ENCODE measurements at places on chromosomes 6 and 20.

DNA sequence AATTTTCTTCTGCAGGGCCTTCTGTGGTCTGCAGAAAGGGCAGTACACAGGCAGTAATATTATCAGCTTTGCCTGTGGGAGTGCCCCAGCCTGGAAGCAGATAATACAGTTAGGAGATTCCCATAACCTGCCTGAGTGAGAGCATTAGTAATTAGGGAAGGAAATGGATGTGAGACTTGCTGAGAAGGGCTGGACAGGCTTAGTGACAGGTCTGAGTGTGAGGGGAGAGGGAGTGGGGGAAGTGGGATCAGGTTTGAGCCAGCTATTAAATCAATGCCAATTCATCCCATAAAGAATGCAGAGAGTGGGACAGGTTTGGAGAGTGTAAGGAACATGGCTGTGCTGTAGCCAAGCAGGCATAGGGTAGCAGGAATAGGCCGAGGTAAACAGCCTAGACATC, 10.1 kb upstream of the CFAP206 start:
- H3K27ac ChIP-seq, result no peak overlapping the region
- no peaks in the 10 kb centered on the region for H3K36me3 ChIP-seq
- DNase-seq, result no peak
- no peak overlapping the region for H3K4me3 ChIP-seq

DNA sequence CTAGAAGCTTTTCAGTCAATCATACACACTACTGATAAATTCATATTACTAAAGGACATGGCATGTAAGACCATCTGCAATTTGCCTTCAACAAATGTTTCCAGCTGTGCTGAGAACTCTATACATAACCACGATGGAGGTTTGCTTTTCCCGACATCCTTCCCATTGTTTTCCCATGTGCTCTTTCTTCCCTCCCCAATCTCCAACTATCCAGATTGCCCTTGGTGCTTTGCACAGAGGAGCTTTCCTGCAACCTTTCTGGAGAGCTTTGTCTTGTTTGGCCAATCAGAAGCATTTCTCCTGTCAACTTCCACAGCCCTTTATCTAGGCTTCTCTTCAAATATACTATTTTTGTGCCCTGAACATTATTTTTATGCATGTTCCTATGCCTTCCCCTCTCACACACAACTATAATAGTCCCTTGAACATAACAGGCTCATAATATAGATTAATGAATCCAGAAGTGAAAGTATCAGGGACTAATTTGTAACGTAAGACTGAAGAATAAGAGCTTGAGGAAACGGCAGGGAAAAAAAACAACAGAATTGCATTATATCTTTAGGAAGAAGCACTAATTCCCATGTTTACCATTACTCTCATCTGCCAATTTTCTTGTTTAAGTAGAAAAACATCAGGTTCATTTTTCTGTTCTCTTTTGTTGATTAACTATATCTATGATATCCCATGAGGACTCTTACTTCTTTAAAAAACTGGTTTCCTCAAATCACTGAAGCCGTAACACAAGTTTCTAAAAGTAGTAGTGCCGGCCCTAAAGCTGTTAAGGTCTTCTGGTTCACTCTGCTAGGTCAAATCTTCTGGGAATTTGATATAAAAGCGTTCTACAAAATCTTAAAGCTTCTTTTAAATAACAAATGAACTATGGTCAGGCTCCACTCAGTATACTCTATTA, 20.1 kb downstream of the SMLR1 start:
- DNase-seq, result no peak
- no peaks in the 10 kb centered on the region for H3K4me1 ChIP-seq
- no peaks in the 10 kb centered on the region for H3K27me3 ChIP-seq
- H3K36me3 ChIP-seq, result no peaks in the 10 kb centered on the region
- H3K4me3 ChIP-seq, result no peak overlapping the region

DNA sequence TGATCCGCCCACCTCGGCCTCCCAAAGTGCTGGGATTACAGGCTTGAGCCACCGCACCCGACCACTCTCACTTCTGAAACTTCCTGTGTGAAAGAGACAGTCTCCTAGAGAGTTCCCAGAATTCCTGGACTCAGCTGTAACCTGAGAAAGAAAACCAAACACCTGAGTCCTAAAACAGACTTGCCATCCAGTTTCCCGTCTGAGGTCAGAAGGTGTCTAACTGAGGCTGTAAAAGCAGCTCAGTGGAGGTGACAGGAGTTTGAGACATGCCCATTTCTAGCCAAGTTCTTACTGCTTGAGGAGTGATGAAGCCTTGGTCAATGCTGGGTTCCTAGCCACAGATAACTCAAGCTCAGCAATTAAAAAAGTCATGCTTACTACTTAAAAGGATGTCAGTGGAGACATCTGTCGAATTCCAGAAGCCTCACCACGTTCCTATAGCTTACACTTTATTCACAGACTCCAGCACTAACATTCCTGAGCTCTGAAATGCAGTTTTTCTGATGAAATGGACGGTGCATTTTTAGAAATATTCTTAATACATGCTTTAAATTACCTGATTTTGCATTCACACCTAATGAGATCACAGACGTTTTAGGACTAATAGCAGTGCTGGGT, 6.1 kb downstream of the UQCC2 start:
- peaks cover 8% of the 10 kb centered on the region for H3K4me1 ChIP-seq
- no peaks in the 10 kb centered on the region for H3K27me3 ChIP-seq
- no peak for DNase-seq
- H3K36me3 ChIP-seq, result no peaks in the 10 kb centered on the region
- H3K4me3 ChIP-seq, result no peak overlapping the region

GRCh38 chr6:2753110-2753489, 2.4 kb upstream of the MYLK4 start:
- no peaks in the 10 kb centered on the region for H3K4me1 ChIP-seq
- no peak overlapping the region for H3K27ac ChIP-seq
- DNase-seq, result no peak
- H3K4me3 ChIP-seq, result no peak overlapping the region
- no peaks in the 10 kb centered on the region for H3K36me3 ChIP-seq

- no peaks in the 10 kb centered on the region for H3K36me3 ChIP-seq
- H3K27ac ChIP-seq, result no peak overlapping the region
- no peaks in the 10 kb centered on the region for H3K27me3 ChIP-seq
- H3K4me1 ChIP-seq, result no peaks in the 10 kb centered on the region
Measured at GRCh38 chr6:167528239-167528638, 203.4 kb downstream of the TTLL2 start.

GRCh38 chr20:24468401-24469115, 871 bp upstream of the SYNDIG1 start:
- H3K4me3 ChIP-seq, result no peak overlapping the region
- no peak for DNase-seq
- peaks cover 19% of the 10 kb centered on the region for H3K27me3 ChIP-seq
- H3K27ac ChIP-seq, result no peak overlapping the region
- no peaks in the 10 kb centered on the region for H3K36me3 ChIP-seq

GRCh38 chr6:42745083-42745639, 742 bp downstream of the TBCC start:
- H3K4me1 ChIP-seq, result peaks cover 20% of the 10 kb centered on the region
- H3K27ac ChIP-seq, result peak overlapping the region; percentile 86
- H3K27me3 ChIP-seq, result no peaks in the 10 kb centered on the region
- H3K36me3 ChIP-seq, result no peaks in the 10 kb centered on the region
- no peak for DNase-seq
- H3K4me3 ChIP-seq, result peak overlapping the region; percentile 97

GRCh38 chr6:2658788-2659187, 91.9 kb downstream of the MYLK4 start:
- no peak overlapping the region for H3K27ac ChIP-seq
- DNase-seq, result no peak
- H3K4me3 ChIP-seq, result no peak overlapping the region
- no peaks in the 10 kb centered on the region for H3K4me1 ChIP-seq
- no peaks in the 10 kb centered on the region for H3K36me3 ChIP-seq

Data from effector memory CD4-positive, alpha-beta T cell (primary cell).